ENCODE measurements at places on chromosomes 16 and 17. TPM values are rescaled to one million over a fixed set of nuclear protein-coding genes. Genes with fewer than 3 reads are reported as not detected.

DNA sequence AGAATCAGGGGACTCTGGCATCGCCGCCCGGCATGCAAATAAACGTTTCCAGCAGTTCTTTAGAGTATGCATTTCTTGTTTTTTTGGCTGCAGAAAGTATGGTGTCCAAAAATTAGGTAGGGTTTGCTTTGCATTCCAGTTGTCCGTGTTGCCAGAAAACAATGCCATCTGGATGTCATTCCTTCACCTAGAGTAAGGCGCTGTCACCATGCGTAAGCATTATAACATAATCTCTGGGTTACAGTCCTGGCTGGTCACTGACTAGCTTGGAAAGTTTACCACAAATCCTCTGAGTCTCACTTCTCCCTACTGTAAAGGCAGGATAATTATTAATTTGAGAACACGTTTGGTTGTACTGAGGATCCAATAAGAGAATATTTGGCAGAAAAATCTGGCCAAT, 457.7 kb downstream of the XYLT1 start:
- no peak for DNase-seq

Gene C1QTNF8
- total RNA-seq, result not detected

- no peak for DNase-seq
Measured at GRCh38 chr17:63752707-63753106, 11.1 kb upstream of the STRADA start.

Gene C16orf54
- 143 TPM for total RNA-seq
